ENCODE measurements at places on chromosomes 5 and 9.

- peak; percentile 28 for DNase-seq
These were observed 19.9 kb downstream of the ABITRAM start for GRCh38 chr9:108953983-108954574.

- no peak for DNase-seq
These were observed 68.1 kb downstream of the GDNF start for GRCh38 chr5:37771731-37772130.

GRCh38 chr5:32630867-32631491 is 45.6 kb downstream of the SUB1 start:
- DNase-seq, result no peak

- no peak for DNase-seq
These were observed 170.1 kb downstream of the GADD45G start for GRCh38 chr9:89774858-89775370.

DNA sequence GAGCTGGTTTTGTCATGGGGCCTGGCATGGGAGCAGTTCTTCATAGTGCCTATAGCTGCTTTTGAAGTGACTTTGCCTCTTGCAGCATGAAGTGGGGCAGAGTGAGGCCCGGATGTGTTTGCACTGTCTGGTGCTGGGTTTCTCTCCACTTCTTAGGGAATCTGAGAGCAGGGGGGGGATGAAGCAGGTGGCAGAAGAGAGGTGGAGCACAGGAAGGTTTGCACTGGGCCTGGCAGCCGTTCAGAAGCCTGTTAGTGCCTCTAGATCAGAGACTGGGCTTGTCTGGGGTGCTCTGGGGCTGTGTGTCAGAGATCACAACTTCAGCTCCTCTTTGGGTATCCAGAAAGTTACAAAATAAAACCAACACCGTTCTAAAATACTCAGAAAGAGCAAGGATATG is 18.4 kb downstream of the USP20 start:
- no peak for DNase-seq

DNA sequence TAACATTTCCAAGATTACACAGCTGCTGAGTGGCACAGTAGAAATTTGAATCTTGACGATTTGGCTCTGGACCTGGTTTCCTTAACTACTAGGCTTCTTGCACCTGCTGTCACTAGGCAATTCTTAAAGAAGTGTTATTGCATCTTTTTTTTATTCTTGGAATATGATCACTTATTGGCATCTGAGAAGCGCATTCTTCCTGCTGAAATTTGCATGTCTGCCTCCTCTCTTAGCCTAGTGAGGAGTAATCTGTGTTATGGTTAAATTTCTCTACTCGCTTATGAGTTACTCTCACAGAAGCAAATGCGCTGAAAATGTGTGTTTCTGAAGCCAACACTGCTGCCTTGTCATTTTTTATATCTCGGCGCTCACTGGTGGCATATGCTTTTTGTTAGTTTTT is 89.3 kb downstream of the WDR41 start:
- DNase-seq, result no peak

GRCh38 chr5:149063896-149064478 is 1.1 kb upstream of the SH3TC2 start:
- no peak for DNase-seq

DNA sequence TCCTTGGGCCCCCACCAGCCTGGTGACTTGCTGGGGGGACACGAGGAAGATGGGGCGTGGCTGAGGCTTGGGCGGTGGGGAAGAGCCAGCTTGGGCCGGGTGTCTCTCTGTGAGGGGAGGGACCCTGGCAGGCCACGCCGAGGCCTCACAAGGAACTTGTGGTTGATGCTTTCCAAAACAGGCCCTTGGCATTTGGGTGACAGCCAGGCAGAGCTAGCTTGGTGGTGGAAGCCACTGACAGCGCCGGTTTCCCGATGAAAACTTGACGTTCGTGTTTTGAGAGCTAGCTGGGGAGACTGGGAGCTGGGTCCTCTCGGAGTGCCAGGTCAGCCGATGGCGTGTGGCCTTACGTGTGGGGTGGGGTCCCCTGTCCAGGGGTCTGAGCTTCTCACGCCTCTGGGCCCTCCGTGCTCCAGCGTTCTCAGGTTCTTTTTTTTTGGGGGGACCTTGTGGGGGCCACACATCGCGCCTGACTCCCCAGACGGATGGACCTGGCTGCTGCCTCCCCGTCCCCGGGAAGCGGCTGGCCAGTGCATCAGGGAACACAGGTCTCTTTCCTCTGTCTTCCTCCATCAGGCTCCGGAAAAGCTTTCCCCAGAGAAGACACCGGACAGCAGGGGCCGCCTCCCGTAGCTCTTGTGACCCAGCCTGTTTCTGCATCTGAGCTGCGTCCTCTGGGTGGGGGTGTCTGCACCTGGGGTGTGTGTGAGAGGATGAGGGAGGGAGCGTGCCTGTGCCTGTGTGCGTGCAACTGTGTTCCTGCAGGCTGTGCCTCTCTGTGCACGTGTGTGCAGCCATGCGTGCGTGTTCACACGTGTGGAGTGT is 129.3 kb upstream of the LPCAT1 start:
- DNase-seq, result peak; percentile 65

- no peak for DNase-seq
These were observed 62.3 kb downstream of the ACER2 start for GRCh38 chr9:19470981-19471650.

GRCh38 chr9:95820074-95820473 is 55.4 kb upstream of the ERCC6L2 start:
- no peak for DNase-seq

- no peak for DNase-seq
These were observed 385.3 kb downstream of the PRELID2 start for GRCh38 chr5:145449794-145450193.

DNA sequence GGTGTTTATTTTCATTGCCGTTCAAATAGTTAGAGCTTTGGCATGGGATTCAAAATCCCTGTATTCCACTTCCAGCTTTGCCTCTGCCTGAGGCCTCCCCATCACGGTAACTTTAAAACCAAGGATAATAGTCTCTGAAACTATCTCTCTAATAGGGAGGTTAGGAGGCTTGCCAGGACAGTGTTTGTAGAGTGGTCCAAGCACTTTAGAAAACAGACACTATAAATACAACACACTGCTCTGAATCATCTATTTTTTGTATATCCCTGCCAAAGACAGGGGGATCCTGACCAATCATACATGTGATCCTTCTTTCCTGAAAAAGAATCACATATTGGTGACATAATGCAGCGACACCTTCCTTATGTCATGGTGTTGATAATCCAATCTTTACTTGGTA is 326.8 kb downstream of the BNC2 start:
- DNase-seq, result no peak
